ENCODE measurements at places on chromosomes 3 and 15.

- no peak for DNase-seq
Measured at GRCh38 chr3:186598108-186598784, 14.6 kb upstream of the AHSG start.

- DNase-seq, result no peak
Measured at GRCh38 chr3:194257916-194258668, 93.0 kb downstream of the CPN2 start.

- no peak for DNase-seq
Measured at GRCh38 chr3:134347551-134347950, 26.7 kb downstream of the AMOTL2 start.

DNA sequence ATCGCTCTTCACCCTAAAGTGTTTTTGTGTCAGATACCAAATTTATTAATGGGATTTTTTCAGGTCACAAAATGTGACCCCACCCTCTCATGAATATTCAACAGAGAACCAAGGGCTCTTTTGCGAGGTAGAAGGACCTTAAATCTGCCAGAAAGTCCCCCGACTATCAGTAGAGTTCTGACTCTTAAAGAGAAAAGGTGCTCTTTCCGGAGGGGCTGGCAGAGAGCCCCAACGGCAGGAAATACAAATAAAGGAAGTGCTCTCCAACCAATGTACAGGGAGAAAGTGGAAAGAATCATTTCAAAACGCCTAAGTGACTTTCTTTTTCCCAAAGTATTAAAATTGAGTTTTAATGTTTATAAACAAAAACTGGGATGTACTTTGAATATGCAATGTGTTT, 517.2 kb downstream of the FOXP1 start:
- no peak for DNase-seq

DNA sequence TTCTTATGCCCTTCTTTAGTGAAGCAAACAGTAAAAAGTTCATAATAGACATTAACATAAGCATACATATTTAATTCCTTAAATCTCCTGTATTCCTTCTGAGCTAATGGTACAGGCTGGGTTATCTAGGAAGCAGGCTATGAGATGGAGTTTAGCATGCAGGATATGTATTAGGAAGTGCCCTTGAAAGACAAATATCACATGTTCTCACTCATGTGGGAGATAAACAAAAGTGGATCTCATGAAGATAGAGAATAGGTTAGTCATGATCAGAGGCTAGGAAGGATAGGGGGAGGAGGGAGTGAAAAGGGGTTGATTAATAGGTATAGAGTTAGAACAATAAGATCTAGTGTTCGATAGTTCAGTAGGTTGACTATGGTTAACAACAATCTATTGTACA, 105.4 kb downstream of the CLASP2 start:
- DNase-seq, result no peak

DNA sequence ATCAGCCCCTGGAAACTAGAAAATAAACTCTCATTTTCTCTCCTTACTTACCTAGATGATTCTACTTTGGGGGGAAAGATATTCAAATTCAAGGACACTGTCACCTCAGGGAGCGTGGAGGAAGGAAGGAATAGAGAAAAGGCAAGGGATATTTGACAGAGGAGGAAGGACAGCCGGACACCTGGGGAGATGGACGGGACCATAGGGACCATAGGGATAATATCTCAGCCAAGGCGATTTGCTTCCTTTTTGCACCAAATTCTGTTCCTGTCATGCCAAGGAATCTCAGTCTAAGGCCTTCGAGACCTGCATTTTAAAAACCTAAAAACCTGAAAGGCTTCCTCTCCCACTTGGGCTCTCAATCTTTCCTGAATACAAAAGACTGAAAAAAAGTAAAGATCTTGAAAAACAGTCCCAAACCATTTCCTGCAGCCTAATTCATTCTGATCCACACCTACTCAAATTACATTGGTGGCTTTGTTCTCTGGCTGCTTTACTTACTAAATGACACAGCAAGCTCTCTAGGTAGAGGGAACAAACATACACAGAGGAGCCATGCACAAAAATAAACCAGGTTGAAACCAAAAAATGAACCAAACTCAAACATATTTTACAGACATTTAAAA, 73.9 kb upstream of the SLC24A5 start:
- DNase-seq, result no peak

DNA sequence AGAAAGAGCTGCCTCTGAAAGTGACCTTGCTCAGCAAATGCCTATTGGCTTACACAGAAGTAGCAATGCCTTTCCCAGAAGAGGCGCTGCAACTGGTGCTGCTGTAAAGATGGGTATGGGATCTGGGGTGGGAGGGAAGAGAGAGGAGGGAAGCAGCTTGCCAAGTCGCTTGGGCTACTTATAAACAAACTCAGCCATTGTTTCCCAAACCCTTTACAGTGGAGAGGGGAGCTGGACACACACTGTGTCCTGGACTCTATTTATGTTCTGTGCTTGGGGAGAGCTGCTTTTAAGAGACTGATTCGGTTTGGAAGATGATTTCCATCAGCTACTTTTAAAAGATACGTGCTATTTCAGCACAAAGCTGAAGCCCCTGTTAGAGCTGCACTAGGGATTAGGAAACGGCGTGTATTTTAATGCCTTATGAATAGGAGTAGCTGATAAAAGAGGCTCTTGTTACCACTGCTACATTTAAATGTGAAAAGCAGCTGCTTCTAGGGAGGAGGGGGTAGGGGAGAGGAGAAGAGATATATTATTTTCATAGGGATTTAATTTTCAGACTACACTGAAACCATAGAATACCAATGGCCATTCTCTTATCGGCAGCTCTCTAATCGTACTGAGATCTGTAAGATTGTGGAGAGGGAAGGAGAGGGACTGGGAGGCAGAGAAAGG, 440.6 kb downstream of the MCTP2 start:
- no peak for DNase-seq

DNA sequence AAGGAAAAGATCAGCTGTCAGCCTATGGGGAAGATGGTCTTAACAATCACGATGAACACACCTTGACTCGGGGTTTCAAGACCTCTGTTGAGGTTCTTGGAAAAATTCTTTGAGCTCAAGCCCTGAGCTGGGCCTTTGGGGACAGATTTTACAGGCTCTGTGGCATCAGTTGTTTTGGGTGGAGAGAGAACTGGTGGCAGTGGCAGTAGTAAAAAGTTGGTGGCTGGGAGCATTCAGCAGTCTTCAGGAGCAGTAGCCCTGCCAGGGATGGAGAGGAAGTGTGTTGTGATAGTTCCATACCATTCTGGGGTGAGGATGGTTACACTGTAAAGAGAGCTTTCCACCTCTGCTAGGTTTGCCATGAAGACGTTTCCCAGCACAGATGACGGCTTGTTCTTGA, 4.9 kb upstream of the KY start:
- DNase-seq, result no peak

- no peak for DNase-seq
Measured at GRCh38 chr3:167445491-167445890, 28.4 kb downstream of the SERPINI2 start.

GRCh38 chr3:186057594-186057993, 51.3 kb downstream of the ETV5 start:
- DNase-seq, result peak; percentile 39

DNA sequence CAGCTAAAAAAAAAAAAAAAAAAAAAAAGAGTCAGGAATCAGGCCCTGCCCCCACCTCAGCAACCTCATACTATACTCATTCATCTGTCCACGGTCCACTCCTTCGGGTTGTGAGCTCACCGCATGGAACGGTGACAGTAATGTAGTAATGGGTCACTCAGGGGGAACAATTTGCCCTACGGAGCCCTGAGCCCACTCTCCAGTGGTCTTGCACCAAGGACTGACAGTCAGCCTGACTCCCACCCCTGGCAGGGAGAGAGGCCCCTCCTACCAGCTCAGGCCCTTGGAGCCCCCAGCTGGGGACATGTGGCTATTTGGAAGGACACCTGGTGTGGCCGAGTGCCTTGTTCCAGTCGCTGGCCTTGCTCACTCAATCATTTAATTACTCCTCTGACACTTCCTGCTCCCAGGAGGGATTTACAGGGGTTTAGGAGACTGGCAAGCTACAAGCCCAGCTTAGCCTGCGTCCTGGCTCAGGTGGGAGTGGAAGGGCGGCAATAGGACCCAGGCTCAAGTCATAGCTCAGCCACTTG, 19.9 kb upstream of the CACNA2D2 start:
- no peak for DNase-seq

DNA sequence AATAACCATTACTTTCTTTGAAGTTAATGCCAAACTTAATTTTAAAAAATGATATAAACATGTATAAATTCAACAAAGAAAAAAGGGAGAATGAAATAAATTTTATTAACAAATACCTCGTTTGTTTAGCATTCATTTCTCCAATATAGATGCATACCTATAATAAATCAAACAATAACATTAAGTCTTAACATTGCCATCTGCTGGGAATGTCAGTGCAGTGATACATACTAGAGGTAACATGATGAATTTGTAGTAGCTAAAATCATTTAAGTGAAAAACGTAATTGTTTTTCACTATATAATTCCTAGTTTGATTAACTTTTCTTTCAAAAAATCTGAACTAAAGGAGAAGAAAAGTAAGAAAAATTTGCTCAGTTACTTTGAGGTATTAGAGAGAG, 340.2 kb upstream of the CBLB start:
- no peak for DNase-seq

GRCh38 chr3:11567516-11568467, 75.9 kb downstream of the VGLL4 start:
- peak; percentile 83 for DNase-seq

DNA sequence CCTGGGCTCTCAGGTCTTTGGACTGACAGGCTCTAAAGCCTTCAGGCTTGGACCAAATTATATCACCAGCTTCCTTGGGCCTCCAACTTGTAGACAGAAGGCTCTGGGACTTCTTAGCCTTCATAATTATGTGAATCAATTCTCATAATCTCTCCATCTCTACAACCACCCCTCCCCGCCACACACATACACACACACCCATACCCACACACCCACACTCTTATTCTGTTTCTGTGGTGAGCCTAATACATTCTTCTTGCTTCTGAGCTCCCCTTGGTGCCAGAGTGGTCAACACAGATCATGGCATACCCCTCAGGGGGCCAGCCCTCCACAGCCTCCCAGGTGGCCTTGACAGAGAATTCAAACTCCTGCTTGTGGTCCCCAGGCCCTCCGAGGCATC, 5.6 kb upstream of the NUP210 start:
- DNase-seq, result no peak

DNA sequence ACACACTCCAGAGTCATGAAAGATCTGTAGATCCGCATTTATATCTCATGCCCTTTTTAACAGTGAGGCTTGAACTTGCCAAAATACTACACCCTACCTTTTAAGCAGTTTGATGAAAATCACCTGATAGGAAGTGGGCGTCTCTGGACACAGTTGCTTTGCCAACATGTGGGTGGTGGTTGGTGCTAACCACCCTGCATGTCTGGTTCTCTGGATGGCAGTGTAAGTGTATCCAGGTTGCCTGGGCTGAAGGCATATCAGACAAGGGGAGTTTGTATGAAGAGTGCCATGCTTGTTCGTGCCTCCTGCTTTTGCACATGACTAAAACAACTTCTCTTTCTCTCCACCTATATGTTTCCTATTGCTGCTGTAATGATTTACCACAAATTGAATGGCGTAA, 159.6 kb downstream of the GHSR start:
- no peak for DNase-seq

GRCh38 chr3:89504432-89504831, 397.0 kb downstream of the EPHA3 start:
- DNase-seq, result no peak

DNA sequence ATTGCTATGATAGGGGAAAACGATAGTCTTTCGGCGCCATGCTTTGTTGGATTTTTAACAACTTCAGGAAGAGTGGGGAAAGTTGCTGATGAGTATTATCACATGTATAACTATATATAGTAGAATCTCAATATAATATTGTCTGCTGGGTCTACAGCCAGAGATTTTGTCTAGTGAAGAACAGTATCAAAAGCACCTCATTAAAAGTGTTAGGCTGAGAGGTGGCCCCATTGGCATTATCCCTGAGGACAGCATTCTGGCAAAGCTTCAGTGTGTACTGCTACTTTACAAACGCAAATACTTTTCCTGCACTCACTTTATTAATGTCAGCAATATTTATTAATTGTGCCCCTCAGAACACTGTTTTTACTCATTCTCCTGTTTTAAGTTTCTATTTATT, 11.8 kb downstream of the QTRT2 start:
- DNase-seq, result no peak

DNA sequence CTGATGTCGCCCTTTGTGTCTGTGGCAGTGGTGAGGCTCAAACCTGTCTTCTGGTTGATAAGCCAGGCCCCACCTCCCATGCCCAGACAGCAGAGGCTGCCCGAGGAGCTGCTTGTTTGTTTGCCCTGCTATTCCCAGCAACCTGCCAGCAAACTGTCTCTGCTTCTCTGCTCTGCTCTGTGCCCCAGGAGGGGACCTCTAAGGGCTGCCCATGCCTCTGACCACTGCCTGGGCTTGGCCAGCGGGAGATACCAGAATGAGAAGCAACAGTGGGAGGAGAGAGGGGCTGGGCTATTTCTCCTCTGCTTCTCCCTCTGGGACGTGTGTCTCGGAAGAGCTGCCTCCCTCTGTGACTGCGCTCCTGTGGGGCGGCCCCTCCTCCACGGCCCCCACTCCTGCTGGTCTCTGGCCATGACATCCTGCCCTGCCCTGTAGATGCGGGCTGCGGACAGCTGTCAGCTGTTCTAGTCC, 213.1 kb downstream of the RPLP1 start:
- DNase-seq, result no peak

DNA sequence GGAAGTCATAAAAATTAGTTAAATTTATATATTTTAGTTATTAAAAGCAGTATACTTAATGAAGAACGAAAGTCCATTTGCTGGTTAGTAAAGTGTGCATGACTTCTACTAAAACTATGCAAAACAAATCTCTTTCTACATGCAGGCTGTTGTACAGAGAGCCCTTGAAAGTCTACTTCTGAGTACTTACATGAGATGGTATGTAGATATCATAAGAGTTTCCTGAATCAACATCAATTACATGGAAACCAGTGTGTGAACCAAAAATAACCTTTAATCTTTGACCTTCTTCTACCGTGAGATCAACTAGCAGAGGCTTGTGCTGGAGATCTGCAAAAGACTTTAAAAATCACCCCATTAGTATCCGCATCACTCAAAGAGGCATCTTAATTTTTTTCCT, 42.1 kb upstream of the SLC2A2 start:
- DNase-seq, result no peak

DNA sequence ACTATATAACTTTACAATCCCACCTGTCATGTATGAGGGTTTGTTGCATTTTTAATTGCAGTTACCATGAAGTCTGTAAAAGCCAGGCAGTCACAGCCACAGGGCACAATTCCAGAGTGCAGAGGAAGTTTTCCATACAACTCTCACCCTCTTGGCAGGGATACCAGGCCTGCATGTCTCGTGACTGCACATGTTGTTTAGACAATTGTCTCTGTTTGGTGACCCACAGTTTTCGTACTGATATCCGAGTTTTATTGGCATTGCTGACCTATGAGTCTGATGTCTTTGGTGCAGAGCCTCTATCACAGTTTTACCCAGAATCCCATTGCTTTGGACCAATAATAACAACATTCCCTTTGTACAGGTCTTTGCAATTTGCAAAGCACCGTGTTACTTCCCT, 24.9 kb upstream of the MYZAP start:
- DNase-seq, result no peak

DNA sequence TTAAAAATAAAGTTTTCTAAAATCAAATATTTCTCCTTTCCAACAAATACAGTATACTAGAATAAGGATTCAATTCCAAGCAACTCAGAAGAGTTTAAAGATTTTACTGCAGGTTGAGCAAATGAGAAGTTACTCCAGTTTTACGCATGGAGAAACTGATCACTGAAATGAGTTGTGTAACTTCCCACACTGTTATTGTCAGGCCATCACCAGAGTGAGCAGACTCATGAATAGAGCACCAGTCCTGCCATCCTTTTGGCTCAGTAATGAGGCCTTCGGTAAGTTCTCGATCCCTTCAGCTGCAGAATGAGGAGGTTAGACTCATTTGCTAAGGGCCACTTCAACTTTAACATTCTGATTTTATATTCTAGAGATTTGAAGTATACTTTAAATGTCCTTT, 48.1 kb downstream of the OSBPL10 start:
- no peak for DNase-seq

Measured in stromal cell of bone marrow (primary cell).